ENCODE measurements at places on chromosomes 5 and 9.

DNA sequence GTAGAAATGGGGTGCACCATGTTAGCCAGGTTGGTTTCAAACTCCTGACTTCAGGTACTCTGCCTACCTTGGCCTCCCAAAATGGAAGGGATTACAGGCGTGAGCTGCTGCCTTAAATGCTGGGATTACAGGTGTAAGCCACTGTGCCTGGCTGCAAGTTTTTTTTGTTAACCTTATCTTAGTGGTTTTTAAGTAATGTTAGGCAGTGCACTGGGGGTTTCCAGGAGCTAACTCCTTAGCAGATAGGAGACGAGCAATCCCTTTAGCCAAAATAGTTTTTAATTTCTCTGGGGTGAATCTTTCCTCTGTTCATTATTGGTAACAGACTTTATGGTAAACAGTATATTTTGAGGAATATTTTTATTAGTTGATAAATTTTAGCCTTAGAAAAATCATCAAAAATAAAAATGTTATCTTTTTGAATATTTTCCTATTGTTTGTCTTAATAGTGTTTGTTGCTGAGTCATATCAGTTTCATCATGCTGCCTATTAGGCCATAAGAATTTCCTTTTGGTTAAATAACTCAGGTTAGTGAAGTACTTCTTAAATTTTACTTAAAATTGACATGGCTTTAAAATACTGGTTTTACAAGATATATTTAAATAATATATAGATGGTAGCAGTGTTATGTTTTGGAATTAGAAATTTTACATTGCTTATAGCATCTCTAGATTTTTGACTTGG is 37.9 kb downstream of the LMNB1 start:
- no peak for DNase-seq

DNA sequence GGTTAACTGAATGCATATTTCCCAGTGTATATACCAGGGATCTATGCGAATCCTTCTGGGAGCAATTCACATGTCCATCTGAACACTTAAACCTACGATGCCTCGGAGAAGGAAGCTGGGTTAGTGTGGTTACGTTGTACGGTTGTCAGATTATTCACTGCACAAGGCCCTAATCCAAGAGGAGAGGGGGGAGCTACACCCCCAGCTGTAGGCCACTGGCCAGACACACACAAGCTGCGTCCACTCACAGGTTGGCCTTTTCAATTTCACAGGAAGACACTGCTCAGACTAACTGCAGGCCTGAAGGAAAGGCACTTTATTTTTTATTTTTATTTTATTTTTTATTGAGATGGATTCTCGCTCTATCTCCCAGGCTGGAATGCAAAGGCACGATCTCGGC is 184.5 kb upstream of the GNA14 start:
- DNase-seq = no peak

- DNase-seq = no peak
Observed at GRCh38 chr9:98778711-98779530, 17.4 kb downstream of the ANKS6 start.

DNA sequence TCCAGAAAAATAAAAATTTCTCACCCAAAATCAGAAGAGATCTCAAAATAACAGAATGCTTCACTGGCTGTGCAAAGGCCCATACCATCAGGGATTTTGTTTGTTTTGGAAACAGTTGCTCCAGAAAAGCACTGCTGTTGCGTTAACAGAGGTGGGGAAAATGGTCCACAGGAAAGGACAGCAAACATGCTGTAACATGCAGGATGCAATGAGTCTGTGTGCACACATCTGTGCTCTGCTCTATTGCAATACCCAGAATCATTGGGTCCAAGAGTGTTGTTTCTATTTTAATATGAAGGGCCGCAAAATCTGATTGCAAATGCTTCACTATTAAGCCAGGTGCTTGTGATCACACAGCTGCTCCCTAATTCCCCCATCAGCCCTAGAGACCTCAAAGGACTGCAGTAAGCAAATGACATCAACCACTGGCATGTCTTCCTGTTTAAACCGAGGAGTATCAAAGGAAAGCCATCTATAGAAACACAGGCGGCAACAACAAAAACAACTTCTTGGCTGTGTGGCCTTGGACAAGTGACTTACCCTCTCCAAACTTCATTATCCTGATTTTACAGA is 141.0 kb downstream of the DCP2 start:
- DNase-seq = no peak

DNA sequence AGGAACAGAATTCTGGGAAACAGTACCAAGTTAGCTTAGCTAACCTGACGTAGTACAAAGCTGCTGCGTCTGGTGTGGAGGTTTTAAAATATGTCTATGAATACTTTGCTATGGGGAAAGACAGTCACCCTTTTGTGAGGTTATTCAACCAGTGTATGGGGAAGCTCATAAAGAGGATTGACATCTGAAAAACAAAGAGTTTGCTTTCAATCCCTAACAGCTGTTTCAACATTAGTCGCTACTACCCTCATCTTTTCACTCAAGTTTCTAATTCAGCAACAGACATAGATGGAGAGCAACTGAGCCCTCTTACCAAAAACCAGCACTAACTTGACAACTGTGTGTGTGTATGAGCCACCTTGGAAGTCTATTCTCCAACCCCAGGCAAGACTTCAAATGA is 7.8 kb upstream of the MSANTD3 start:
- no peak for DNase-seq

GRCh38 chr5:79743846-79744605 is 54.4 kb downstream of the CMYA5 start:
- DNase-seq = no peak
